ENCODE measurements at places on chromosomes 5 and 9.

GRCh38 chr9:126276056-126276728 is 50.4 kb upstream of the MVB12B start:
- no peak for DNase-seq

- DNase-seq: no peak
Measured at GRCh38 chr5:172745838-172746237, 25.2 kb downstream of the DUSP1 start.

- no peak for DNase-seq
Measured at GRCh38 chr5:138349852-138350562, 2.5 kb upstream of the KDM3B start.

DNA sequence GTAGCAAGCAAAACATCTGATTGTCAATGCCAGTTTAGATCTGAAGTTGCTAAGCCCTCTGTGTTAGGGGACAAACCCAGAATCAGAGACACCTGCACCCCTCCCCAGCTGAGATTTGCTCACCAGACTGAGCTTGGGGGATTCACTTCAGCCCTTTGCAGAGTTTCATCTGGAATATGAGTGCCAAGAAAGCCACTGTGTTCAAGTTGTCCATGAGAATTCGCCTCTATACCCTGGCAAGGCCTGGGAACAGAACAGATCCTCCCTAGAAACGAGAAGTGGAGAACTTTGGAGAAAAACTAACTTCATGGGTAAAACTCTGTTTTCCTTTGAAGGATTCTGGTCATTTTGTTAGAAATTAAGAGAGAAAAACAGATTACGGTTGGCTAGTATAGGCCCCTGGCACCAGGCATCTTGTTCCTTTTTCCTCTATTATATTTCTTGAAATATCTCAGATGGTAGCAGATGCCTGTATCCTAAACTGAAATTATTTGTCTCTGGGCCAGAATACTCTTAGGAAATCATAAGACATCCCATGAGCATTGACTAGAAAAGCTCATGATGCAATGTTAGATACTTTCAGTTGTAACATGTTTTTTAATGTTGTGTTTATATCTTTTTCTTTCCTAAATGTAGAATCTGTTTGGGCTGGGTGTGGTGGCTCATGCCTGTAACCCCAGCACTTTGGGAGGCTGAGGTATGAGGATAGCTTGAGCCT is 64.4 kb downstream of the SNX18 start:
- DNase-seq: no peak

All from esophagus squamous epithelium (tissue), 5 donors.